CD8-positive, alpha-beta memory T cell (primary cell): ENCODE measurements at places on chromosomes 5 and 9.

DNA sequence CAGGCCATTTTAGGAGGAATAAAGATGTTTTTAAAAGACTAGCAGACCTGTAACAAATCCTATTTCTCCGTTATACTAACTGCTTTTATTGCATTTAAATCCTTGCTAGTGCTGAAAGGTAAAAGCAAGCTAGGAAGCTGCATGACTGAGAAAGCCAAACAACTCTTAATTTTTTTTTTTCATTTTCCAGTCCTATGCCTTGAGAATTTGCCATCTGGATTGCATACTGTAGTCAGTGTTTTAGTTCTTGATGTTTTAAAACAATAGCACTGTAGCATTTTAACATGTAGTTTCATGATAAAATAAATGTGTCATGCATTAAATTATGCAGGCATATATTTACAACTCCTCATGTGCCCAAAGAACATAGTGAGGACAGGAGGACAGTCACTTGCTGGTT, 108.4 kb upstream of the FGF10 start:
- DNase-seq: no peak

GRCh38 chr5:144144956-144145751, 25.3 kb downstream of the YIPF5 start:
- DNase-seq: no peak

- no peak for DNase-seq
Measured at GRCh38 chr5:72908664-72909063, 47.2 kb upstream of the FCHO2 start.

DNA sequence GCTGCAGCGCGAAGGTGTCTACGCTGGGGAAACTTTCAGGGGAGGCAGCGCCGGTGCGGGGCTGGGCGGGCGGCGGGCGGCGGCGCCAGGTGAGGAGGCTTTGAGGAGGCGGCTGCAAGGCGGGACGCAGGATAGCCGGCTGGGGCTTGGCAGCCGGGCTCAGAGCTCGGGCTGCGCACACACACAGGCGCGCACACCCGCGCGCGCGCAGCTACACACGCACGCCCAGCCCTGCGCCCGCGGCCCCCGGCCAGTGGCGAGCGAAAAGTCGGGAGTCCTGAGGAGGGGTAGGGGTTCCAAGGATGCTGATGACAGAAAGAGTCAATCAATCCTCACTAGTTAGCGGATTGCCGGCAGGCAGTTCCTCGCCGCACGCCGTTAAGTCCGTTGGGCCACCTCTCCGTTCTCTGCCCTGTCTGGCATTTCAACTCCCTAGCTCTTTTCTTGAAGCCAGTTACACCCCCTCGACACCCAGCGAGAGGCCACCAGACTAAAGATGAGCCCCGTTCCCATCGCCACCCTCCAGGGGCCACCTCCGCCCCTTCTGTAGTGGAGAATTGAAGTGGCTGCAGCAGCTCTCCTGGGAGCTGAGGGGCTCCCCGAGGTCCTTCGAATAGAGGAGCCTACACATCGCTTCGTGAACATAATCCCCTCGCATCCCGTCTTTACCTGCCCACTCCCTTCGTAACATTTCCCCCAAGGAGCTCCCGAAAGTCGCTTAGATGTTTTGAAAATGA, 1640.3 kb upstream of the C9orf72 start:
- no peak for DNase-seq

DNA sequence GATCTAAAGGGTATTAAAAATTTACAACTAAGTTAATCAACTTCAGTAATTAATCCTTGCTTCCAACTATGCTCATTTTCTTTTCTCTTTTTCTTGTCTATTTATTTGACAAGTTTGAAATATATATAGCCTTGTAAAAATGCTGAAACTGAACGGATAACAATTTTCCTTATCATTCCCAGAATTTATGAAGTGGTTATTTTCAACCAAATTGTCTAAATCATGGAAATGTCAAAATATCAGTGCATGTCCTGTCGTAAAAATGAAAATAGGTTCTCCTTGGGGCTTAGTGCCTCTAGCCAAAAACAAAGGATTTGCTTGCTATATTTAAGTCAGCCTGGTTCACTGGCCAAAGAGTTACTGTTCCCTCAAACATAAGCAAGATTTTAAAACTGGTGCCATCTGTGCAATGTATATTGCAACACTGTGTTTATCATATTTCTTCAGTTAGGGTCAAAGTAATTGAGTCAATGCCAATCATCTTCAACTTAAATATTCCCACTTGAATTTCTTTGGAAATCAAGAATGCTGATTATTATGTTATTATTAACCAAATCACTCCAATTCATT, 798.3 kb downstream of the MAT2B start:
- no peak for DNase-seq

DNA sequence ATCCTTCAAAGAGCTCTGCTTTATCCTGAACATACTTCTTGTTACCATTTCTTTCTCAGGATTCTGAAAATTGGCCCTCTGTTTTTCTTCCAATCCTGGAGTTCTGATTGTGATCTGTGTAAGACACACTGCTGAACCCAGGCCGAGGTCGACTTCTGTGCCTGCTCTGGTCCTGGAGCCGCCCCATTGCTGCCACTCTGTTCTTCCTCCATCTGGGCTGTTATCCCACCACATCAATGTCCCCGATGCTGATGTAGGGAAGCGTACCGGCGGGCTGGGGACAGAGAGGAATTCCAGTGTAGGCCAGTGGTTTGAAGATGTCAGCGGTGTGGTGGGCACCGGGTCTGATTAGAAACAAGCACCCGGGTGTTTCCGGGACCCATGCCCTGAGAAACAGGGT, 102.5 kb downstream of the LIFR start:
- no peak for DNase-seq

DNA sequence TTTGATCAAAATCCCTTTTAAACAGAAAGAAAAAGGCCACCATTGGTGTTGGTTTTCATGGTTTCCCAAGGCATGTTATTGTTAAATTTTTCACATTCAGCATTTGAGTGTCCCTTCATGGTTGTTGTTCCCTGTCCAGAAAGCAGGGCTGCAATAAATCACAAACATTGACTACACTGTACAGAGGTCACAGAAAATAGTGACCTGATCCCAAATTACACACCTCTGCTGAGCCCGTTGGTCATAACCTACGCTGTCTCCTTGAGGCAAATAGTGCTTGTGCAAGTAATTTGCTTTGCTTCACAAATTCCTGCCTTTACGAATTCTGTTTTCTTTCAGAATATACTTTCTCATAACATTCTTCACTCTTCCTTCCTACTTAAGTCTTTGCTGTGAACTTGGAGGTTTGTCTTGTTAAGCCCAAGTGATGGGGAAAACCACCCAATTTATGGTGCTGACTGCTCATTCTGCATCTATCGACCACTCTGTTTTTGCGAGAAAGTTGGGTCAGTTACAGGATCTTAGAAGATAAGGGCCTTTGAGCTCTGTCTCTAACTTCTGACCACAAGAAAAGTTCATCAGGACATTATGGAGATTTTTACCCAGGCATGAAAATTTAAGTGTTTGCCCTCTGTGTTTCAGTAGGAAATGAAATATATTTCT, 16.0 kb downstream of the PIK3R1 start:
- DNase-seq: no peak

DNA sequence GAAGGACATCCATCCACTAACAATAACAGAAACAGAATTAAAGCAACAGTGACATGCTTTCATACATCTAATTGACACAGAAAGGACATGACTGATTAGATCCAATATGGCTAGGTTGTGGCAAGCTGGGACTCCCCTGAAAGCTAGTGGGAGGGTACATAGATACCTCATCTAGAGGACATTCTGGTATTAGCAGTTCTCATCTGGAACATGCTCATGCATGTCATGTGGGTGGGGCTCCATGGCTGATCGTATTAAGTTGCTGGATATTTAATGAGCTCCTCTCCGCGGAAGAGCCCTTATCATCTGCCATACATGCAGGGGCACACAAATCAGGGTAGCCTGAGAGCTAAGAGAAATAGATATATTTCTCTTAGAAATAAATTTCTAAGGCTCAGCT, 358.9 kb downstream of the ICE1 start:
- no peak for DNase-seq

DNA sequence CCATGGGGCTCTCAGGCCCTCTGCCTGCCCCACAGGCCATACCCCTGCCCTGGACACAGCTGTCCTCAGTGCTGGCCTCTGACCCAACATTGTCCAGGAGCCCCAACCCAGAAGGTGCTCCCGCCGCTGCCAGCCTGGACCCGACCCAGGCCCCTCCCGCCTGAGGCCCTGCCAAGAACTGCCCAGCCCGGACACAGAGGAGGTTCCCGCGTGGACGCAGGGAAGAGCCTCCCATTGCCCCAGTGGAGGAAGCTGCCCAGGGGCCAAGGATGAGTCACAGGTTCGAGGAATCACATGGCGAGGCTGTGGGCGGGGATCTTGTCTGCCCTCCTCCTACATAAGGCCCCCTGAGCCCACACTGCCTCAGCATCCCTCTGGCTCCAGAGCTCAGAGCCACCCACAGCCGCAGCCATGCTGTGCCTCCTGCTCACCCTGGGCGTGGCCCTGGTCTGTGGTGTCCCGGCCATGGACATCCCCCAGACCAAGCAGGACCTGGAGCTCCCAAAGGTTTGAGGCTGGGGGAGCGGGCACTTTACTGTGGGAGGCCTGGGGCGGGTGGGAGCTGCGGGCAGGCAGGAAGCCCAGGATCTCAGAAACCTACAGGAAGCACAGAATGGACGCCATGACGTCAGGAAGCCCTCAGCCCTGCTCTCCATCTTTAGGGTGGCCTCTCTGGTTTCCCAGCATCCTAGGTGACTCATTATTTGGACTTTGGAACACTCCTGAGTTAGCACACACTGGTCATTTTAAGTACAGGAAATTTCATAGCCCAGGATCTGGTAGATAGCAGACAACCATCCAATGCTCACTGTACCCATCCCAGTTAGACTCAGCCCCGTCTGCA, at the start of gene PAEP:
Gene PAEP (plus strand): TSS at position 366 of the 844 bp plus-strand sequence.
- no peak for DNase-seq
